ENCODE measurements at places on chromosomes 2 and 18. TPM values are rescaled to one million over a fixed set of nuclear protein-coding genes. Genes with fewer than 3 reads are reported as not detected.

HS6ST1 gene
- 8.4 TPM for total RNA-seq

TTR gene
- total RNA-seq, result not detected

BCL2L11 gene
- 11.1 TPM for total RNA-seq

DAW1 gene
- total RNA-seq, result not detected
